ENCODE measurements at places on chromosomes 2 and 18. TPM values are rescaled to one million over a fixed set of nuclear protein-coding genes. Genes with fewer than 3 reads are reported as not detected.

Gene OTOS
- not detected for total RNA-seq

Gene SKA1
- 0.08 TPM for total RNA-seq

Gene NCKAP1
- 64.2 TPM for total RNA-seq

Gene ADAM23
- total RNA-seq, result 0.17 TPM

All from liver (tissue), 10 donors.